NCI-H2171 (cell line): ENCODE measurements at places on chromosomes 3 and 15.

GRCh38 chr3:57026944-57027343, 33.5 kb upstream of the SPATA12 start:
- no peak for DNase-seq

GRCh38 chr15:80061582-80061981, 2.1 kb downstream of the ZFAND6 start:
- DNase-seq: no peak

DNA sequence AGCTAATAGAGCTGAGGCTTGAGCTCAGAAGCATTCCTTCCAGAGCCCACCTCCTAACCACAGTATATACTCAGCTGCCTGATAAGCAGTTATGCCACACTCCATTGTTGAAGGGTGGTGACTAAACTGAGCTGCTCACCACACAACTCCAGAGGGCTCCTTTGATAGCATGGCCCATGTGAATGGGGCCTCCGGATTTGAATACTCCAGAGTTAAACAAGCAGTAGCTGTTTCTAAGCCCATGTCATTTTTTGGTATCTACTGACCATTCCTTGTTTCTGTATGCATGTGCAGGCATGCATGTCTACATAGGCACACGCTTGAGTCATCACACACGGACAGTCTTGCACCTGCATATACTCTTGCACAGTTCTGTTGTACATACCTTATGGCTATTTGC, 28.9 kb downstream of the IGSF10 start:
- DNase-seq: no peak

GRCh38 chr3:119695480-119695879, 7.3 kb upstream of the CFAP91 start:
- no peak for DNase-seq

DNA sequence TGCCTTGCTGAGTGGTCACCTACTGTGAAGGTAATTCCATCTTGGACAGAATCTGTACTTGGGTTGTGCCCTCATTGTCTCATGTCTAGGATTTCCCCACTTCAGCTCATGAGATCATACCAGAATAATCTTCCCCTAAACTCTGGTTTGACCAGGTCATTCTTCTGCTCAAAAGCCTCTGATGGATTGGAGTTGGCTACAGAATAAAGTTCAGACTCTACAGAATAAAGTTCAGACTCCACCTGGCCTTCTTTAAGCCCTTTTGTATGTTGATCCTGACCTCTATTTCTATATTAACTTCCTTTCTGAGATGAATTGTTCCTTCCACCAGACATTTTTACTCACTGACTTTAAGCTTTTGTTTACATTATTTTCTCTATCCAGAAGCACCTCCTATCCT, 6.4 kb upstream of the GLCE start:
- no peak for DNase-seq

DNA sequence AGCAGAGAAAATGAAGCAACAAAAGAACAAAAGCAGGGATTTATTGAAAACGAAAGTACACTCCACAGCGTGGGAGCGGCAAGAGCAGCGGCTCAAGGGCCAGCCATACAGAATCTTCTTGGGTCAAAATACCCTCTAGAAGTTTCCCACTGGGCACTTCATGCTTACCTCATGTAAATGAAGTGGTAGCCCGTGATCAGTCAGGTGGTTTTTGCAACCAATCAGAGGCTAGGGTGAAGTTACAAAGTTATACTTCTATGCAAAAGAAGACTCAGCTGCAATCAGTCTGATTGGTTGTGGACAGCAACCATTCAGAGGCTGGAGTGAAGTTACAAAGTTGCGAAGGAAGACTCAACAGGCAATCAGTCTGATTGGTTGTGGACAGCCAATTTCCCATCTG, 37.8 kb upstream of the TRH start:
- DNase-seq: no peak

- no peak for DNase-seq
Observed at GRCh38 chr15:97840501-97840900, 120.0 kb upstream of the ARRDC4 start.

DNA sequence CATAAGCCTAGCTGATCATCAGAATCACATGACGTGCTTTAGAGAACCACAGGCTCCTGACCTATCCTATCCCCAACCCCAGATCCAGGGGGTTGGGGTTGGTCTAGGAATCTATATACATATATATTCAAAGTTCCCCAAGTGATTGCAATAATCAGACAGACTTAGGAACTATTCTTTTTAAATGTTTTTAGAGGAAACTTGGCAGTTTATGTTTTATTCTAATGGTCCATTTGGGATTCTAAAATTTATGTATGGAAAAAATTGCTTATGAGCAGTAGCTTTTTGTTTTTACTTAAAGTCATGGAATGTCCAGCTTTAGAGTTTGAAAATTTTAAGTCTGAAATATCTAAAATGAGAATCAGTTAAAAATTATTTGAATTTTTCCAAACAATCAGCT, 22.1 kb downstream of the MFN1 start:
- DNase-seq: no peak
